ENCODE measurements at places on chromosomes 2 and 18.

- no peak for DNase-seq
Measured at GRCh38 chr2:137800386-137800785, 163.9 kb upstream of the HNMT start.

- no peak for DNase-seq
Measured at GRCh38 chr2:143928184-143928583, 591.7 kb downstream of the ZEB2 start.

- DNase-seq, result peak; percentile 47
Measured at GRCh38 chr2:241666627-241667400, 19.8 kb downstream of the DTYMK start.

DNA sequence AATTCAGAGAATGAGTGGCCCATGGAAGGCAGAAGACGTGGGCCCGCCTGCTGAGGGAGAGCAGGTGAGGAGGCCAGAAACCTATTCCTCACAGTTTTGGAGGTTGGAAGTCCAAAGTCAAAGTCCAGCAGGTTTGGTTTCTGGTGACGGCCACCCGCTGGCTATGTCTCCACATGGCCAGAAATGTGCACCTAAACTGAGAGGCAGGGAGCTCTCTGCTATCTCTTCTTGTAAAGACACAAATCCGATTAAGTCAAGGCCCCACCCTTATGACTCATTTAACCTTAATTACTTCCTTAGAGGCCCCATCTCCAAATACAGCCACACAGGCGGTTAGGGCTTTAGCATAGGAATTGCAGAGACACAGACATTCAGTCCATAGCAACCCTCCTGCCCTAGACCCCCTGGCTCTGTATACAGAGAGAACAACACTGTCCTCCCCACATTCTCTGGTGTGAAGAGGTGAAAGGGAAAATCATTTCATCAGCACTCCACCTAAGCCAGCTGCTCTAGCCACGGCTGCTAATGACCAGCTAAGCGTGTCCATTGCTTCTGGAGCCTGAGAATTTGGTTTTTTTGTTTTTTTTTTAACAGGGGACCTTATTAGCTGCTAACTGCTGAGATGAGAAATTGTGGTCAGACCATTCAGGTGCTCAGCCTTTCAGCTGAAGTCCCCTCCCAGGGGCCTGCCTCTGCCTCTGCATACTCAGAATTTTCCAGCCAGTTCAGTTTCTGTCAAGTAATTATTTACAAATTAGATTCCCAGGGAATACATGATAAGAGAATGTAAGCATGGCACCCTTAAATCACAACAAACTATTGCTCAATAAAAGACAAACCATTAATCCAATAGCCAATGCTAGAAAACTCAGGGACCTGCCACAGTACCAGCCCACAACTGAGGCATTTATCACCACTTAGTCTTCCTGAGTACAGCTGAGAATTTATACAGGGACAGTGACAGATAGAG is 368.7 kb upstream of the ID2 start:
- peak; percentile 41 for DNase-seq

DNA sequence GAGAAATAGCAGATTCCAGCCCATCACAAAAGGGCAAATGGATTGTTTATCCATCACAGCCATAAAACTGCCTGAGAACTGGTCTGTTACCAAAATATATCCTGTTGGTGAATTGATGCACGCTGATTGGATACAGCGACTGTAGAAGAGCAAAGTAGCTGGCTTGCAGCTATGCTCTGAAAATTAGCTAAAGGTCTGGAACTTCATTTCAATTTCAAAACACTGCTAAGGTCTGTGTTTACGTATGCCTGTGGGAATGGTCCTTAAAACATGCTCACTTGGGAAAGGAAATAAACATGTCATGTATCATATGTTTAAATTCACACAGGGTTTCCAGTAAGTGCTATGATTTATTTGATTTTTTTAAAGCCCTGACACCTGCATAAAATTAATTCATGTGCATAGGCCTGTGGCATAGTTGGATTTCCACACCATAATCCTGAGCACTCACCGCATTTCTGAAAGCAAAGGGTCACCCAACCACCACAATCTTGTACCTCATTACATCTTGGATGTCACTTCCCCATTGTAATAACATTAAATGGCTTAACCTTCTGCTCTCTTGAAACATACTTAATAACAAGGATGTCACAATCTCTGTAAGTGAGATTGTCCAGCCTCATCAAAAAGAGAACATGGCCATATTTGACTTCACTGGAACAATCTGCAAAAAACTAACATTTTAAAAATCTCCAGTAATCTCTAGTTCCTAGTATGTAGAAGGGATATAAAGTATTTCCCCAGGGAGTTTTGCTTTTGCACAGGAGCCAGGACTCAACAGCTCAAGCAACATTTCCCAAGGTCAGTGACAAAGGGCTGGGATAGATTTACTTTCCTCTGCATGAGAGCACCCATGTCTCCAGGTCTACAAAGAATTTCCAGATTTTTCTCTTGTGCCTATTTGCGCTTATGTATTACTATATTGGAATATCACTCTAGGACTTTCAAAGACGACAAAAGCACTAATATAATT is 109.8 kb downstream of the FARSB start:
- DNase-seq, result peak; percentile 82

DNA sequence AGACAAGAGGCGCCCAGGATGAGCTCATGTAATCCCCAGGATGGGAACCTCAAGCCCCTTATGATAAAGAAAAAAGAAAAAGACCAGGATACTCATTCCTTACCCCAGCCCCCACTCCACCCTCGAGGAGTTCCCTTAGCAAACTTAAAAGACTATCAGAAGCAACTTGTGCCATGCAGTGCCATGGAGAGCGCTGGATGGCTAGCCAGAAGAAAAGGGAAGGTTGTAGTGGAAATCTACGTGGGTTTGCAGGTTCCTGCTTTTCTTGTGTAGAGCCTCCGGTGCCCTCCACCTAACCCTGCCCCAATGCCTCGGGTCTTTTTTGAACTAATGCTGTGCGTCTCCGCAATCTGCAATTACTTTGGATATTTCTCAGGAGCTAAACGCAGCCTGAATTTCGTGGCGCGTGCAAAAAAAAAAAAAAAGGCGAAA is 16.2 kb upstream of the BCL11A start:
- peak; percentile 10 for DNase-seq

DNA sequence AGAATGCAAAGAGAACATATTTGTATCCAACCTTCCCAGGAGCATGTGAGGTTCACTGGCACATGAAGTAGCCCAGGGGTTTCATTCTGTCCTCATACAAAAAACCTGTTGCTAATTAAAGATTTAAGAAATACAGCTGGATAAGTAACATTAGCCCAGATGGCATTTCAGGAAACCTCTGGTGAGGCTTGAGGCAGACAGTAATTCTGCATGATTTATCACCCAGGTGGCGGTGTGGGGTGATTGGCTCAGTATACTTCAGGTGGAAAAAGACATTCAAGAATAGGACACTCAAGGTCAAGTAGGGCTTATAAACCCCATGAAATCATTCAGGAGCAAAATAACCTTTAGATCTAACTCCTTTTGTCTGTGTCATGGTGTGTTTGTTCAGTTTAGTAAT is 237.4 kb downstream of the RNF144A start:
- no peak for DNase-seq

DNA sequence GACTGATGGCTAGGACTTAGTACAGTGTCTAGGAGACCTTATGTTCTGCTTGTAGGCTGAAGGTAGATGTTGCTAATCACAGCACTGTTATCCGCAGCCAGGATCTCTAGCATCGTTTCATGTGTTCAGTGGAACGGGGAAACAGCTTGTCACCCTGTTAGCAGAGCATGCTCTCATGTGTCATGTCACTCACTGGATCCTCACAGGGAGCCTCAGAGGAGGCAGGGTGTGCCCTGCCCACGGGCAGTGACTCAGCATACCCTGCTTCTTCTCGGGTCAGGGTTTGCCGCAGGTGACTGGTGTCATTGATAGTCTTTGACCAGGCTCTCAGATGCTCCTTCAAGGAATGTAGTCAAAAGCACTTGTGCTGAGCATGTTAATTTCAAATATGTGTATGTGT is 44.4 kb downstream of the RPIA start:
- no peak for DNase-seq

GRCh38 chr2:1769703-1770422 is 25.5 kb upstream of the PXDN start:
- peak; percentile 55 for DNase-seq

- DNase-seq, result no peak
Measured at GRCh38 chr2:179702912-179703311, 158.5 kb downstream of the ZNF385B start.

DNA sequence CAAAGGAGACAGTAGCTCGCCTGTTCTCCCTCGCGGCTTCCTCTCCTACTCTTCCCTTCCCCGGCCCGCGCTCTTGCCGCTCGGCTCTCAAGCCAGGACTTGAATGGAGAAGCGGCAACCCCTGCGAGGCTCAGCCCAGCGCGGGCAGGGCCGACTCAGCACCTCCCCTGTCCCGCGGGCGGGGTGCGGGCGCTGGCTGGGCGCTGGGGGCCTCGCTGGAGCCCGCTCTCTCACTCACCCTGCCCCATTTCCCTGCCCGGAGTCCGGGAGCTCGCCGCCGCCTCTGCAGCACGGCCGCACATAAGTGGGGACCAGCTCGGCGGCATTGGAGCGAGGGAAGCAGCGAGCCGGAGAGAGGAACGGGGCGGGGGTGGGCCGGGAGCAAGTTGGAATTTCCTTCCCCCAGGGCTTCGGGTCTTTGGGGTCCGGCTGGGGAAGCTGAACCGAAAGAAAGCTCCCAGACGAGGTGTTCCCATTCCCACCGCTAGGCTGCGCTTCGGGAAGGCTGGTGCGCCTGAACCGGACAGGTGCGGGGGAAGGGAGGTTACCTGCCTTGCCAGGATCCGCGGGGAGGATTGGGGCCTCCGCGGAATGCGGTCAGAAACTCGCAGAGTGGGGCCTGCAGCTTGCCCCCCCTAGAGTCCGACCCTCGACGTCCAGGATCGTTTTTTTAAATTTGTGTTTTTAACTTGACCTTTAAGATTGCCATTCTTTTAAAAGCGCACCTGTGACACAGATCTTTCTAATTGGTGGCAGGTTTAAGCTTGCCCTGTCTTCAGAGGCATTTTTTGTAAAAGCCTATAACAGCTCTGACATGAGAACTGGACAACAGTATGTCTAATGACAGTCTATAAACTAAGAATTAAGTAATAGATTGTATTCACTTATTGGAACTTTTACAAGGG is at the start of gene COBLL1:
TSS of gene COBLL1 (minus strand) at position 105 of the 905 bp plus-strand sequence. CDS start 627 bp downstream, outside the sequence.
- DNase-seq, result peak; percentile 82

GRCh38 chr2:103959174-103960128 is 894.5 kb upstream of the POU3F3 start:
- DNase-seq, result no peak

- no peak for DNase-seq
Measured at GRCh38 chr2:149001496-149001895, 37.0 kb upstream of the LYPD6B start.

DNA sequence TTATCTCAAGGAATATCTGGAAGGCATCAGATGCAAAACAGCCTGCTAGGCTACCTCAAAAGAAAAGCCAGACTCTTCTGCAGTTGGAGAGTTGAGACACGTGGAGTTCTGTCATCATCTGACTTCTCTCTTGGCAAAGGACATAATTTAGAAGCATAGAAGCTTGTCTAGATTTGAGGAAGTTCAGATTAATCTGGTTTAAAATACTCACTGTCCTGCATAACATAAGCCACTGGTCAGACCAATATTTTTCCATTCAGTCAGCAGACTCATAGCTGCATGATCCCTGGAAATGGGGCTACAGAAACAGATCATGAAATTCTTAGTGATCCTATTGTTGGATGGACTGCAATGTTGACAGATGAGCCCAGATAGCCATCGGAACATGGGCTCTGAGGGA is 349.0 kb downstream of the TXNL1 start:
- no peak for DNase-seq

GRCh38 chr2:202278944-202279343 is 13.4 kb downstream of the NOP58 start:
- DNase-seq, result peak; percentile 80

- DNase-seq, result no peak
Measured at GRCh38 chr18:10682368-10682714, 156.5 kb downstream of the NAPG start.

DNA sequence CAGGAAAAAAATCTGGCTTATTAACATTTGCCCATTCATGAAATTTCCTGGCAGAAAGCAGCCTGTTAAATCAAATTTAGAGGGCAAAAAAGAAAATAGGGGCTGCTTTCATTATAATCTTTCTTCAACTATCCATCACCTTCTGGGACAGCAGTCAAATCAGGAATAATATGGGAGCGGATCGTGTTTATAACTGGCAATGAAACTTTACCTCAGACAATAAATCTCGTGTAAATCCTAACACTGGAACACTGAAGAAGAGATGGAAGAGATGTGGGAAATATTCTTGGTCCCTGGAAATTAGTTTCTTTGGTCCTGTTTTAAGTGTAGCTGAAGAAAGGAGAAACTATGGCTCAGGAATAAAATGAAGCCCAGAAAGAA is 77.5 kb upstream of the SERTAD2 start:
- DNase-seq, result no peak

- peak; percentile 57 for DNase-seq
Measured at GRCh38 chr18:12295389-12296086, 12.5 kb upstream of the TUBB6 start.

Measured in mesenchymal stem cell (in vitro differentiated cells and primary cell).